Cardiac muscle cell (in vitro differentiated cells and primary cell): ENCODE measurements at places on chromosomes 4 and X. TPM values are rescaled to one million over a fixed set of nuclear protein-coding genes. Genes with fewer than 3 reads are reported as not detected.

GRCh38 chr4:1001561-1002130 lies 8.4 kb upstream of the SLC26A1 start:
- no peak for DNase-seq
- H3K27ac ChIP-seq = no peak overlapping the region
- peaks cover 98% of the 10 kb centered on the region for H3K27me3 ChIP-seq
- no peaks in the 10 kb centered on the region for H3K4me1 ChIP-seq
- H3K36me3 ChIP-seq = no peaks in the 10 kb centered on the region
- no peak overlapping the region for H3K4me3 ChIP-seq

DNA sequence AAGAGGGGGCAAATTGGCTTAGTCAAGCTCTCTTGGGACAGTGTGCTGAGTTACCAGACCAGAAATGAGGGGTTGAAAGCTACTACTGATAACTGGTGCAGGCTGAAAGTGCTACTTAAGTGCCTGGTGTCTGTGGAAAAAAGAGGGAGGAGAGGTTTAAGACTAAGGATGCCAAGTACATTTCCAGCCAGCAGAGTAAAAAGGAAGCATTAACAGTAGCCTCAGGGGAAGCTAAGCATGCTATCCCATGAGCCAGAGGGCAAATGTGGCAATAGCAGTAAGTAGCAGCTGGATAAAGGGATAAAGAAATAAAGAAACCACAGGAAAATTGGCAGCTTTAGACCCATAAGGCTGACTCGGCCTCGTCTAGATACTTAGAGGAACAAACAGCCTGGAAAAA lies 196.3 kb upstream of the MAB21L2 start:
- no peaks in the 10 kb centered on the region for H3K36me3 ChIP-seq
- H3K27ac ChIP-seq = no peak overlapping the region
- peaks cover 25% of the 10 kb centered on the region for H3K27me3 ChIP-seq
- H3K4me1 ChIP-seq = peaks cover 7% of the 10 kb centered on the region
- no peak overlapping the region for H3K4me3 ChIP-seq

GRCh38 chr4:79413886-79414285 lies 5.9 kb upstream of the GK2 start:
- H3K27me3 ChIP-seq = no peaks in the 10 kb centered on the region
- DNase-seq = no peak
- no peaks in the 10 kb centered on the region for H3K4me1 ChIP-seq
- no peak overlapping the region for H3K4me3 ChIP-seq
- H3K27ac ChIP-seq = no peak overlapping the region

Gene ELF4
- 1.8 and 1.9 TPM in 2 replicates for total RNA-seq

Gene MAGIX
- 2.0 and 6.8 TPM in 2 replicates for total RNA-seq

- peaks cover 46% of the 10 kb centered on the region for H3K4me1 ChIP-seq
- H3K36me3 ChIP-seq = no peaks in the 10 kb centered on the region
- H3K27me3 ChIP-seq = no peaks in the 10 kb centered on the region
- no peak for DNase-seq
- H3K4me3 ChIP-seq = no peak overlapping the region
- H3K27ac ChIP-seq = peak overlapping the region; percentile 81
These were observed 119.3 kb downstream of the AFF1 start for GRCh38 chr4:87053802-87054767.

Gene FAM53A
- total RNA-seq = 7.1 and 11.8 TPM in 2 replicates

Gene CYBB
- total RNA-seq = 0.42 and 0.60 TPM in 2 replicates

DNA sequence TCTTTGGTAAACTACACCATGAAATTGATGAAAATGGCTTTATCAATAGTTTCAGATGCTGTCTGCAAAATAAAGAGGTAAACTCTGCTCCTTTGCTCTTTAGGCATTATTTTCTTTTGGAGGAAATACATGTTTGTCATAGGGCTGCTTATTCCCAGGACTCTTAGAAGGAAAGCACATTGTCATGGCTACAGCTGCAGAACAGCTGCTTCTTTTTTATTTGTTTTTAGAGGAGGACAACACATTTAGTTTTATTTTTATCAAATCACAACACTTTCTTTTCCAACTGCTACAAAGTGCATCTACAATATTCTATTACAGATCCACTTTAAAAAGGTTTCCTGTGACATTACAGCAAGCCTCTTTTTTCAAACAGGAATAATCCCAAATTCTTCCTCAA lies 12.7 kb upstream of the HPF1 start:
- no peaks in the 10 kb centered on the region for H3K36me3 ChIP-seq
- no peaks in the 10 kb centered on the region for H3K27me3 ChIP-seq
- DNase-seq = no peak
- H3K27ac ChIP-seq = no peak overlapping the region
- no peaks in the 10 kb centered on the region for H3K4me1 ChIP-seq
